ENCODE measurements at places on chromosomes 2 and 18.

DNA sequence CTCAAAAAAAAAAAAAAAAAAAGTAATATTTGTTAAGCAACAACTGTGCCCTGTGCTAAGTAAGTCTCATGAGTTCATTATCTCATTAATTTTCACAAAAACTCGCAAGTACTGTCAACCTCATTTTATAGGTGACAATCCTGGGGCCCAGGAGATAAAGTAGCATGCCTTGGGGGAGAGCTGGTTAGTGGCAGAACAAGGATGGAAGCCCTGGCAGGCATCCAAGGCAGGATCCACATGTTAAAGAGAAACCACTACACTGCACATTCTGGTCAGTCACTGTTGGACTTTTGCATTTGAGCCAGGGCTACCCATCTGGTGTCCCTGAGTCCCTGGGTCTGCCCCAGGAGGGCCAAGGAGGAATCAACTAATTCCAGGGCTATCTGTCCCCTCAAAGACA is 54.6 kb downstream of the ZFP36L2 start:
- peak; percentile 53 for DNase-seq
- no peak overlapping the region for H3K4me3 ChIP-seq
- peaks cover 34% of the 10 kb centered on the region for H3K4me1 ChIP-seq

DNA sequence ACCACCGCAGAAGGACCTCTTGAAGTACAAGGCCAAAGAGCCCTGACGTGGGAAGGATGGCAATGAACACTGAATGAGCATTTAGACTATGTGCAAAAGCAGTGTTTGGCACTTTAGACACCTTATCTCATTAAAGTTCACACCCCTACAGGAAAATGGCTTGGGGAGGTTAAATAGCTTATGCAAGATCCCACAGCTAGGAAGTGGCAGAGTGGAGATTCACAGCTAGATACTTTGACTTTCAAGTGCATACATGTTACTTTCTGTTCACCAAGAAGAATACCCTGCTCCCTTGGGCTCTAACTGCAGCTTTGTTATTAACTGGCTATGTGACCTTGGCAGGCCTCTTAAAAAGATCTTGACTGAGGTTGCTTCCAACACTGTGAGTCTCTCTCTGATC is 58.2 kb downstream of the ICOS start:
- H3K4me3 ChIP-seq, result no peak overlapping the region
- no peaks in the 10 kb centered on the region for H3K36me3 ChIP-seq

- no peaks in the 10 kb centered on the region for H3K4me1 ChIP-seq
- peaks cover 24% of the 10 kb centered on the region for H3K36me3 ChIP-seq
- no peak overlapping the region for H3K4me3 ChIP-seq
These were observed 28.1 kb downstream of the PIK3C3 start for GRCh38 chr18:41982942-41983660.

- no peaks in the 10 kb centered on the region for H3K36me3 ChIP-seq
- no peaks in the 10 kb centered on the region for H3K27me3 ChIP-seq
- DNase-seq, result peak; percentile 20
- H3K27ac ChIP-seq, result no peak overlapping the region
- H3K4me1 ChIP-seq, result no peaks in the 10 kb centered on the region
These were observed 805.6 kb downstream of the DPP10 start for GRCh38 chr2:115248066-115248465.

DNA sequence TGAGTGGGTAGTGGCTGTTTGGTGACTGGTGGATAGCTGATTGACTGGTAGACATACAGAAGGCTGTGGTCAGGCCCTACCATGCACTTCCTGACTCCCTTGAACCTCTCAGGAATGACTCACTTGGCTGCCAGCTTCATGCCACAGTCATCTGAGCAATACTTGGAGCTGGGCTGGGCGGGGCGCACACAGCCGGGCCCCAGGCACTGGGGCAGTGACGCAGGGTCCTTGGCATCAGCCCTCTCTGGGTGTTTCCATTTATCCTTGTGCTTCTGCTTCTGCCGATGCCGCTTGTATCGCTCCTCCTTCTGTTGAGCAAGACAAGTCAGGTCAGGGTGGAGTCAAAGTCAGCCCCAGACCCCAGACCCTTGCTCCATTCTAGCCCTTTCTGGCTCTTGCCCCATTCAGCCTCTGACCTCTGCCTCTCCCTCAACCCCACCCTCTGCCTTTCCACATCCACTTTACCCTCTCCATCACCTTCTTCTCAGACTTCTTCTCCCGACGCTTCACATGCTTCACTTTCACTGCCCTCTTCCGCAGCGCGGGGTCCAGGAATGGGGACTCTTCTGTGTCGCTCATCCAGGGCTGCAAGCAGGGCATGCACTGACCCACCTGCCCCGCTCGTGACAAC is 3.0 kb upstream of the MBD1 start:
- H3K27ac ChIP-seq, result no peak overlapping the region
- peaks cover 46% of the 10 kb centered on the region for H3K4me1 ChIP-seq
- H3K27me3 ChIP-seq, result no peaks in the 10 kb centered on the region
- no peak overlapping the region for H3K4me3 ChIP-seq

DNA sequence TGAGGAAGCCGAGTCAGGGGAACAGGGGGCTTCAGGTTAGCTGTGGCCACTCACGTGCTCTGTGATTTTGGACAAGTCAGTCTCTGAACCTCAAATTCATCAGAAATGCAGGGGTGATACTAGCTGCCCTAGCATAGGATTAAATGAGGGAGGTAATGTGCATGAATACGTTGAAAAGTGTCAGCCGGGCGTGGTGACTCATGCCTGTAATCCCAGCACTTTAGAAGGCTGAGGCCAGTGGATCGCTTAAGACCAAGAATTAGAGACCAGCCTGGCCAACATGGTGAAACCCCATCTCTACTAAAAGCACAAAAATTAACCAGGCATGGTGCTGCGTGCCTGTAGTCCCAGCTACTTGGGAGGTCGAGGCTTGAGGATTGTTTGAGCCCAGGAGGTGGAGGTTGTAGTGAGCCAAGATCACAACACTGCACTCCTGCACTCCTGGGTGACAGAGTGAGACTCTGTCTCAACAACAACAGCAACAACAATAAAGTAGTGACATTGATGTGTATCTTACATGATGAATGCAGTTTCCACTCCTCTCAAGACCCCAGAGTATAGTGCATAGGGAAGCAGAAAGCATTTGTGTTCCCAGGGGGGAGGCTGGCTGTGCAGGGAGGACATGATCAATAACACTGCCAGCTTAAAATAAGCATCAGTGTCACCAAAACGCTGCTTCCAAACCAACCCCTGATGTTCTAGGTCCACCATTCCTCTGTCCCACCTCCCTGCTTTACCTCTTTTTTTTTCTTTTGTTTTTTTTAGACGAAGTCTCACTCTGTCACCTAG is 68.8 kb downstream of the HNRNPLL start:
- no peak overlapping the region for H3K4me3 ChIP-seq
- peaks cover 14% of the 10 kb centered on the region for H3K4me1 ChIP-seq
- H3K27ac ChIP-seq, result no peak overlapping the region

DNA sequence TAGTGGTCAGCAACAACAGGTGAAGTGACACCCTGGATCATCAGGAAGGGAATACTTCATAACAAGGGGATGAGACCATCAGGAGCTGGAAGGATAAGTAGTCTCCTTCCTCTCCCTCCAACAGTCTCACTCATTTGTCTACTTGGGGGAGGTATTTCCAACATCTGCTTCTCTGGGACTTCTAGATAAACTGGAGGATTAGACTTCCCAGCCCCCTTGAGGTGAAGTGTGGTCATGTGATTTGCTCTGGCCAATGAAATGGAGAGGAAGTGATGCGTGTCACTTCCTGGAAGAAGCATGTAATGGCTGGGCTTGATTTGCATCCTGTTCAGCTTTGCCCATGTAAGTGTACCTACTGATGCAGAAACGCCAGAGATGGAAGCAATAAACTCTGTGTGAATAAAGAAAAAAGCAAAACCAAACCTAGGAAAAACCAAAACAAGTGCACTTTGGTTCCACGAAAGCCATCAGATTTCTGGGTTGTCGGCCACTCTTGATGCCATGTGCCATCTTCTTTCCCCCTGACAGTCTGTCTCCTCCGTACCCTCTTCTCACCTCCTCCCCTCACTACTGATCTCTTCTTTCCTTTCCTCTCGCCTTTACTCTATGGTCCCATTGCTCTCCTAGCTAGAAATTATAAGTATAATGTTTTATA is 76.1 kb upstream of the DNMT3A start:
- no peaks in the 10 kb centered on the region for H3K36me3 ChIP-seq
- no peak overlapping the region for H3K27ac ChIP-seq
- no peaks in the 10 kb centered on the region for H3K27me3 ChIP-seq
- no peak overlapping the region for H3K4me3 ChIP-seq
- H3K4me1 ChIP-seq, result no peaks in the 10 kb centered on the region

- H3K36me3 ChIP-seq, result no peaks in the 10 kb centered on the region
- H3K27ac ChIP-seq, result no peak overlapping the region
- no peak overlapping the region for H3K4me3 ChIP-seq
- no peaks in the 10 kb centered on the region for H3K4me1 ChIP-seq
- no peak for DNase-seq
These were observed 110.3 kb downstream of the PDCL3 start for GRCh38 chr2:100673115-100673514.

All from stomach (tissue), 19 donors.